ENCODE measurements at places on chromosomes 7 and 10. TPM values are rescaled to one million over a fixed set of nuclear protein-coding genes. Genes with fewer than 3 reads are reported as not detected.

STEAP4 gene
- not detected for total RNA-seq

CPA2 gene
- not detected for total RNA-seq

EEPD1 gene
- total RNA-seq: 0.76 TPM

SAP25 gene
- total RNA-seq: not detected

GIMAP1 gene
- total RNA-seq: 26.7 TPM

PCLO gene
- 4.5 TPM for total RNA-seq

INTS1 gene
- total RNA-seq: 32.1 TPM
